ENCODE measurements at places on chromosomes 3 and 15. TPM values are rescaled to one million over a fixed set of nuclear protein-coding genes. Genes with fewer than 3 reads are reported as not detected.
A peak's percentile ranks its signal among the peaks of the same experiment; 100 is the strongest.

GRCh38 chr15:47750740-47751262 is 33.5 kb downstream of the SEMA6D start:
- no peak overlapping the region for H3K27ac ChIP-seq
- no peak overlapping the region for H3K4me3 ChIP-seq
- no peak for DNase-seq
- no peaks in the 10 kb centered on the region for H3K4me1 ChIP-seq

DNA sequence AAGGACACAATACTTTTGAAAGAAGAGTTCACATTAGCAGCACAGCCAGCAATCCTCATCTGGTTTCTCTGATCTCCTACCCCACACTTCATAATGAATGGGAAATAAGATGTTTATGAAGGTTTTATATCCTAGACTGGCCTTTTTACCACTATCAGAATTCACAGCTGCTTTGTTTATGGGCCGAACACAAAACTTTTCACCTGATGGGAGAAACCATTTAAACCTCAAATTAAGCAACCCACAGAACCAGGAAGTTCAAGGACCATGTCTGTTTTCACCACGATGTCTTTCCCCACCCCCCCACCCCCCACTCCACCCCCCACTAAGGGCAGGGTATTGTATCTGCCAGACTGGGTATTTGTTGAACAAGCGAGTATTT is 11.3 kb upstream of the SETD5 start:
- H3K27ac ChIP-seq: peak overlapping the region; percentile 82
- H3K4me3 ChIP-seq: no peak overlapping the region
- H3K27me3 ChIP-seq: no peaks in the 10 kb centered on the region
- peaks cover 46% of the 10 kb centered on the region for H3K36me3 ChIP-seq
- no peak for DNase-seq
- H3K4me1 ChIP-seq: peaks cover 16% of the 10 kb centered on the region

DNA sequence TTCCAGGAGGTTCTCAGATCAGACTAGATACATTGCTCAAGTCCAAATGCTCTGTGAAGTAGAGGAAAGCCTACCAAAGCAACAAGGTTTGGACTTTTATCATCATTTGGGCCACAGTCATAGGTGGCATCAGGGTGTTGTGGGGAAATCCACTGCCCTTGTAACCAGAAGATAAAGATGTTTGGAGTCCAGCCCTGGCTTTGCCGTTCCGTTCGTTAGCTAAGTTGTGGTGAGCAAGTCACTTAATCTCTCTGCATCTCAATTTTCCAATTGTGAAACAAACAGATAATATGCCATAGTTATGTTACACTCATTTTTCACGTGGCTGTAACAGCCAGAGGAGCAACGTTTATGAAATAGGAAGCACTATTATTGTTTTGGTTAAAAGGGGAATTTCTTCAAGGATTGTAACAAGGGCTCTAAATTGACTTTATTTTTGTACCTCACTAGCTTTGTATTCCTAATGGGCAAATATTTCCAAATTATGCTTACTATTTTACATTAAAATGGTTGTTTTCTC is 125.6 kb downstream of the CD47 start:
- no peak for DNase-seq
- H3K27ac ChIP-seq: no peak overlapping the region
- no peak overlapping the region for H3K4me3 ChIP-seq

DNA sequence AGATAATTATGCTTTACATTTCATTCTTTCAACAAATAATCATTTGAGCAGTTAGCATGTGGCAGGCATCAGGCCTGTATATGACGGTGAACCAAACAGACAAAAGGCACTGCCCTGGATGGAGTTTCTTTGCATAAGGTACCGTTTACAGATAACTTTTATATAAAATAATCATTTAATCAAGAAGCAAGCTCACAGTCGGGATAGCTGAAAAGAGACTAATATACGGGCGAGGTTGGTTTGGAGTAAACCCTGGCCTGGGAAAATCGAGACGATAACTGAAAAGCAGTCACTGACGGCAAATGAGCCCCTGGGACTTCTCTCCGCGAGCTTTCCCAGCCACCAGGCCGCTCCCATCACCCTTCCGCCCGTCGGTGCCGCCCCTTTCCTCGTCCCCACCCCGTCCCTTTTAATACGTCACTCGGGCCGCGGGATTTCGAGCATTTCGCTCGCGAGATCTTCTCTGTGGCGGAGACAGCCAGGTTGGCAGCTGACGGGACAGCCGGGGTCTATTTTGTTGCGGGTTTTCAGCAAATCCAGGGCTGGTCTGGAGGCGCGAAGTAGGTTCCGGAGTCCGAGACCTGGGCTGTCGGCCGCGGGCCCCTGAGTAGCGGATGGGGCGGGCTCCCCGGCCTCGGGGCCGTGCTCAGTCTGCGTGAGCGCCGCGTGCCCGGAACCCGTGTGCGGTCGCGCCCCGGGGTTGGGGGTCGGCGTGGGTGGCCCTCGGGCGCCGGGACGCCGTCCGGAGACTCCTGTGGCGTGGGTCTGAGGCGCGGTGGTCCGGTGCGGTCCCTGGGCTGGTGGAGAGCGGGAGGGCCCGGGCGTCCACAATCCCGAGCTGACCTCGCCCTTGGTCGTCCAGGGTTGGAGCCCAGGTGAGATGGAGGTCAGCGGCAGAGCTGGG is at the start of gene NMD3:
NMD3 (plus strand) TSS at position 462 of the 904 bp plus-strand sequence. CDS start 703 bp downstream, outside the sequence.
- H3K27ac ChIP-seq: peak within 1 kb of the TSS; percentile 88
- peak; percentile 97 for DNase-seq
- H3K36me3 ChIP-seq: peaks cover 5% of the 10 kb centered on the region
- H3K27me3 ChIP-seq: peaks cover 2% of the 10 kb centered on the region

DNA sequence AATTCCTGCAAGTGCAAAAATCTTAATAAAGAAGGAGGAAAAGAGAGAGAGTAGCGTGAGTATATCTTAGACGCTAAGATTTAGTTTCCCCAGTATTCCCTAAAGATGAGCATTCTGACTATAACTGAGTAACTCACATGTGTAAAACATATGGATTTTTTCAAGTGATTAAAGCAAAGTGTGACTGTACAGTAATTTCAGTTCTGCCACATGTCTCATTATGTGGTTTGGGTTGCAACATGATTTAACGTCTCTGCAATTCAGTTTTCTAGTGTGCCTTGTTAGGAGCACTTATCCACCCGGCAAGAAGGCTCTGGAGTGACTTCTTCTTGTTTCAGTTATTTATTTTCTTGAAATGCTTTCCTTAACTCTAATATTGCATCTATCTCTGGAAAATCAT is 514.1 kb downstream of the ROBO1 start:
- H3K27me3 ChIP-seq: no peaks in the 10 kb centered on the region
- no peak overlapping the region for H3K27ac ChIP-seq
- no peaks in the 10 kb centered on the region for H3K4me1 ChIP-seq
- no peaks in the 10 kb centered on the region for H3K36me3 ChIP-seq
- H3K4me3 ChIP-seq: no peak overlapping the region

DNA sequence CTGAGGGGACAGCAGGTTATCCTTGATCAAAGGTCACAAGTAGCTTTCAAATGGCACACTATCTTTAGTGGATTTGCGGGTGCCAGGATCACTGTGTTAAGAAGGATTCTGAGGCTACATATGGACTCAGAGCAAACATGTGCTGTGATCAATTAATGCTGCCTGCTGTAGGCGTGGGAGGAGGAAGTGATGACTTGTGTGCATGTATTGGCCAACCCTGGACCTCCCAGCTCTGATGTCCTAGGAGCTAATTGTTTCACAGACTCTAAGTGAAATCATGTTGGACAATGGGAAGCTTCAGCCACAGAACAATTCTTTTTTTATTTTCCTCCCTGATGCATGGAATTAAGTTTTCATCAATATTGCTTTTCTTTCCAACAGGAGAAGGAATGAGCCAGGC is 24.4 kb downstream of the FAH start:
- DNase-seq: no peak
- H3K27ac ChIP-seq: no peak overlapping the region
- H3K27me3 ChIP-seq: no peaks in the 10 kb centered on the region
- peaks cover 14% of the 10 kb centered on the region for H3K36me3 ChIP-seq
- no peak overlapping the region for H3K4me3 ChIP-seq

- H3K27ac ChIP-seq: no peak overlapping the region
- no peaks in the 10 kb centered on the region for H3K36me3 ChIP-seq
- DNase-seq: no peak
- H3K4me3 ChIP-seq: no peak overlapping the region
- H3K4me1 ChIP-seq: peaks cover 2% of the 10 kb centered on the region
Observed at GRCh38 chr15:40360015-40360414, 2.0 kb downstream of the DISP2 start.

- H3K36me3 ChIP-seq: no peaks in the 10 kb centered on the region
- H3K27ac ChIP-seq: no peak overlapping the region
- no peak overlapping the region for H3K4me3 ChIP-seq
- H3K27me3 ChIP-seq: no peaks in the 10 kb centered on the region
Observed at GRCh38 chr3:182182531-182182968, 470.8 kb downstream of the SOX2 start.

GRCh38 chr3:32285891-32286290 is 47.4 kb downstream of the CMTM8 start:
- no peaks in the 10 kb centered on the region for H3K36me3 ChIP-seq
- peaks cover 40% of the 10 kb centered on the region for H3K4me1 ChIP-seq
- peak overlapping the region; percentile 11 for H3K4me3 ChIP-seq
- no peaks in the 10 kb centered on the region for H3K27me3 ChIP-seq
- H3K27ac ChIP-seq: peak overlapping the region; percentile 38
- DNase-seq: peak; percentile 20

- no peaks in the 10 kb centered on the region for H3K36me3 ChIP-seq
- H3K4me3 ChIP-seq: no peak overlapping the region
- no peak for DNase-seq
- peaks cover 40% of the 10 kb centered on the region for H3K4me1 ChIP-seq
- H3K27me3 ChIP-seq: no peaks in the 10 kb centered on the region
Observed at GRCh38 chr3:108118038-108118768, 27.4 kb upstream of the CD47 start.

GRCh38 chr3:142888481-142889211 is at the start of gene PCOLCE2:
Gene PCOLCE2, minus strand, starts transcription at chr3:142889083. Its CDS starts 187 bp downstream, at chr3:142888896.
- DNase-seq: peak; percentile 11
- H3K36me3 ChIP-seq: no peaks in the 10 kb centered on the region
- peaks cover 44% of the 10 kb centered on the region for H3K27me3 ChIP-seq
- peak within 1 kb of the TSS; percentile 66 for H3K4me3 ChIP-seq
- peaks cover 5% of the 10 kb centered on the region for H3K4me1 ChIP-seq

DNA sequence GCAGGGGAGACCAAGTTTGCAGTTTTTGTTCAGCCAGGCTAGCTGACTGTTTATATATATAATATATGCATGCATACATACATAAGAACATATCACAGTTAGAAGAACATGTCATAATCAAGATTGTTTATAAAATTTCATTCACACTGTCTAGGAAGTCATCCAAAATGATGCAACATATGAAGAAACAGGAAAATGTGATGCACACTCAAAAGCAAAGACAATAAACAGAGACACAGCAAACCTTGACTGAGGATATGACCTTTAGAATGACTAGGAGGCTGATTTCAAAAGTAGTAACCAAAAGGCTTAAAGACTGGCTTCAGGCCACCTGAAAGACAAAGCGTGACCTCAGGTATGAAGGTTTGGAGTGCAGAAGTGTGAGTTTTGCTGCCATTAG is 166.2 kb upstream of the NDN start:
- H3K27ac ChIP-seq: no peak overlapping the region
- peaks cover 4% of the 10 kb centered on the region for H3K27me3 ChIP-seq
- H3K4me3 ChIP-seq: no peak overlapping the region
- no peaks in the 10 kb centered on the region for H3K36me3 ChIP-seq

DNA sequence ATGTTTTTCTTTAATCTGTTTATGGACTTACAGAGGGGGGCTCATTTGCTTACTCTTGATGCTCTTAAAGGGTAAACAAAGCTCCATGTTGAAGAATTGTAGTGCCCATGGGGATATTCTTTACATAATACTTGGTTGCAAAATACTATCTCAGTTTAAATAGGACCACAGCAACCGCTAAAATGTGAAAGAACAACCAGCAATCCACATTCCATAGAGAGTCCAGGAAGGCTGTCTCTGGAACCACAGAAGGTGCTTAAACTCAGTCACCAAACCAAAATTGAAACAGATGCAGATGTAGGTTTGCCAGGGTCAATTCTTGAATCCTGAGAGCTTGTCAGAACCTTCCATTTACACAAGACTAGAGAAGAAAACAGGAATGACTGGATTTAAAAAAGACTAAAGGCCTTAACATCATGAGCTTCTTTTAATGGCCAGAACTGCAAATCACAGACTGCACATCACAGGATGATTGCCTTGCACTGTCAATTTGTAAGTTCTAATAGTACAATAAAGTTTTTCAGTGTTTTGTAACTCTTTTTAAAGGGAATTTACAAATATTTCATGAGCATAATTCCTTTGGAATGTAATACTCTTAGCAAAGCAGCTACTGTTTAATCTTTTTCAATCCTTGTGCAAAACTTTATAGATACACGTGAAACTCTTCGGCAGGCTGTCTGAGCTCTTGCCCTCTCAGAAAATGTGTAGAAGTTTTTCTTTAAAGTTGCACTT is 661.6 kb downstream of the SI start:
- H3K27ac ChIP-seq: no peak overlapping the region
- no peak overlapping the region for H3K4me3 ChIP-seq
- H3K36me3 ChIP-seq: no peaks in the 10 kb centered on the region
- H3K4me1 ChIP-seq: no peaks in the 10 kb centered on the region
- DNase-seq: no peak

- no peaks in the 10 kb centered on the region for H3K36me3 ChIP-seq
- DNase-seq: no peak
- H3K4me3 ChIP-seq: no peak overlapping the region
- H3K27ac ChIP-seq: no peak overlapping the region
Observed at GRCh38 chr3:112605285-112605684, 35.7 kb downstream of the CCDC80 start.

GRCh38 chr3:127037021-127037400 is 54.1 kb downstream of the PLXNA1 start:
- no peak overlapping the region for H3K4me3 ChIP-seq
- H3K4me1 ChIP-seq: no peaks in the 10 kb centered on the region
- DNase-seq: no peak
- H3K27ac ChIP-seq: no peak overlapping the region
- H3K36me3 ChIP-seq: peaks cover 1% of the 10 kb centered on the region
- no peaks in the 10 kb centered on the region for H3K27me3 ChIP-seq

DNA sequence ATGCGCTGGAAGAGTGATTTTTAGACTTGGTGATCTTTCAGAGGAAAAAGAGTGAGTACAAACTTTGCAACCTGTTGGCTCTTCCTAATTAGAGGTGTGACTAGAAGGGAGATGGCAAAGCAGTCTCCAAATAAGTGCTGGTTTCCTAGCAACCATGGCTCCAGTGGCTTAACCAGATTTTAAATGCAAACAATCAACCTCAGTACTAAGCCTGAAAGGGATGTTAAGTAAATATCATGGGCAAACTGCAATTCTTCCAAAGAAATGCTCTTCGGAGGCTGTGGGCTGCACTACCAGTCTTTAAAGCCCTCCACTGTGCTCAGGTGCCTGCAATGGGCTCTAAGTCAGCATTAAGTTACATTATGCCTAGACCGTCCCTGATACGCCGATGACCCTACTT is 678.1 kb upstream of the CCDC54 start:
- no peaks in the 10 kb centered on the region for H3K4me1 ChIP-seq
- no peaks in the 10 kb centered on the region for H3K36me3 ChIP-seq
- H3K27ac ChIP-seq: no peak overlapping the region
- no peak for DNase-seq
- no peak overlapping the region for H3K4me3 ChIP-seq
- no peaks in the 10 kb centered on the region for H3K27me3 ChIP-seq

EIF4E3 gene
- 26.2 TPM for total RNA-seq

IMPG2 gene
- 0.05 TPM for total RNA-seq

ATP8B4 gene
- total RNA-seq: 2.9 TPM

NEIL1 gene
- 4.0 TPM for total RNA-seq

SLC28A1 gene
- not detected for total RNA-seq

SNX4 gene
- 27.8 TPM for total RNA-seq

CADM2 gene
- not detected for total RNA-seq
